ENCODE measurements at places on chromosomes 6 and 20.
A peak's percentile ranks its signal among the peaks of the same experiment; 100 is the strongest.

DNA sequence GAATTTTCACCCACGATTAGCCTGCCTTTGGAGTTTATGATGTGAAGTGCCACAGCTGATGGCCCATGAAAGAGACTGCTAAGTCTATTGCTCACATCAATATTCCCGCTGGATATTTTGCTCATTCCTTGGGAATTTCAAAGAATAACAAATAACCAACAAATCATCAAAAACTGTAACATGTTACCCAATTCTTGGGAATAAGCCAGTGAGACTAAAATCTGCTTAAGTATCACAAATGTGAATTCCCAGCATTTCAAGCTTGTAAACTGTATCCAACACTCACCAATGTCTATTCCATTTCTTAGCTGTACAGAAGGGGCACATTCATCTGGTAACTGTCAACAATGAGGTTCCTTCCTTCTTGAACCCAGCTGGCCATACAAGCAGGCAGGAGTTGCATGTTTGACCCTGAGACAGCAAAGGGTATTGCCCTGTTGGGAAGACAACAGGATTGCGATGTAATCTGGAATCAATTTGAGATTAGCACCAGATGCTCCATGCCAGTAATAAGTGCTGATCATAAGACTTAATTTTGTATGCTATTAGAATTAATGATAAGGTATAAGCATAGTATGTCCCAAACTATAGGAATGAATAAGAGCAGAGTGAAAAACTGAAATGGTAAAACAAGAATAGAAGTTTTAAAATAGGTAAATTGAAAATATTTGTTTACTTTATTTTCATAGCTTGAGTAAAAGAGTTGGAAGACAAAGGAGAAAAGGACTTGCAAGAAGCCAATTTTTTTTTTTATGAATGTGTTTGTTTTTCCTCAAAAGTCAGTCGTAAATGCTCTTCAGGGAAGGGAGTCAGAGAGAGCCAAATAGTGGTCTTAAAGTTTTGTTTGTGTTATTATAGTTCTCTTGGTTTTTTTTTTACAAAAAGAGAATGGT is 58.8 kb downstream of the RSPO3 start:
- peak; percentile 8 for DNase-seq

- DNase-seq: no peak
These were observed 8.5 kb downstream of the HSPA1B start for GRCh38 chr6:31836047-31836473.

DNA sequence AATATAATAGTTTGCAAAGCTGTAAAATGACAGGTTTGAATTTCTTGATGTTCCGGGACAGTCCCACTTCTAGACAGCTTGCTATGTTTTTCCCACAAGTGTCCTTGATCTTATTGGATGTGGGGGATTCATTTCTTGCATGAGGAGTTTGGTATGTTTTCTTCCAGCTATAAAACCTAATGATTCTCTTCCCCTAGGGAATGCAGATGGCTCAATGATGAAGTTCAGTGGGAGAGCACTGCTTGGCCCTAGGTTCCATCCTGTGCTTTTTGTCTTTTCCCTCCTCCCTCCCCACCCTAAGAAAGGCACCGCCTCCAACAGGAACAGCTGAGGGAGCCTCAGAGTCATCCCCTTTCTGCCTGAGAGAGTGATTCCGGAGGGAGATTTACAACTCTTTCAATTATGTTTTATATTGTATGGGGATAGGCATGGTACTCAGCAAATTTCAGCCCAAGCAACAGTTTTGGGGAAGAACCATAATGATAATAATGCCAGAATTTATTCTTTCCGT is 149.2 kb downstream of the PHACTR1 start:
- no peak for DNase-seq

- DNase-seq: no peak
These were observed 79.3 kb upstream of the NAA20 start for GRCh38 chr20:19937651-19938420.

DNA sequence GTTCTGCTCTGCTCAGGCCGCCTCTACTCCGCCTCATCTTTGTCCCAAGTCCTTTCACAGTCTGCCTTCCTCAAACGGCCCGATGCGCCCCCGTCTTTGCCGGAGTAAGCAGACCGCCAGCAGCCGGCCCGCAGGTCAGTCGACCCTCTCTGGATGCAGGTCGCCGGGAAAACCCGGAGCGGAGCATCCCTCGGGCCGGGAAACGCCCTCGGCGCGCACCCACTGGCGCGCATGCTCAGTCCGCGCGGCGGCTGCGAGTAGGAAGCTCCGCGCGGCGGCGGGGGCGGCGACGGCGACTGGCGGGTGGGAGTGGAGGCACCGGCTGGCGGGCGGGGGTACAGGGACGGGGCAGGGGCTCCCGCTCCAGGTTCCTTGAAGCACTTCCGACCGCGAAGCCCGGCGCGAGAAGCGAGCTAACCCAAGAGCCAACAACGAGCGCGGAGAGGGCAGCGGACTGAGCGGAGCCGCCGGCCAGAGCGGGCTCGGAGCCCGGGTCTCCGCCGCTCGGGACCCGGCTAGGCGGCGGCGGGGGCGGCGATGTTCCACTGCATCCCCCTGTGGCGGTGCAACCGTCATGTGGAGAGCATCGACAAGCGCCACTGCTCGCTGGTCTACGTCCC is at the start of gene LRRC1:
LRRC1 (plus strand) TSS at position 286 of the 620 bp plus-strand sequence; CDS start at position 538, 252 bp downstream.
- DNase-seq: peak; percentile 91

- no peak for DNase-seq
These were observed 71.0 kb downstream of the SSR1 start for GRCh38 chr6:7241709-7242645.

DNA sequence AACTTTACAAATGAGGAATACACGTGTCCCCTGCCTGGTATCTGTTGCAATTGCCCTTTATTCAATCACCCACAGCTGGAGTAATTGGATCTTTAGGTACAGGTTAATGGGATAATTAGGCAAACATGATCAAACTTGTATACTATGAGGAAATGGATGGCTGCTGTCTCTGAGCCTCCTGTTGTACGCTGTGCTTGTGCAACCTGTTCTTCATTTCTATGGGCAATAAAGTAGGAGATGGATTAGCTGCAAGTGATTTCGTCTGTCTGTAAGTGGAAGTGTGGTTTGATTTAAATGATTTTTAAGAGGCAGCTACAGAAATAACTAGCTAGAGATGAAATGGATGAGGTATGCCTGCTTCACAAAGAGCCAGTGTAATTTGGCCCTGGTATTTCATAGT is 474.1 kb downstream of the RNF144B start:
- peak; percentile 13 for DNase-seq

DNA sequence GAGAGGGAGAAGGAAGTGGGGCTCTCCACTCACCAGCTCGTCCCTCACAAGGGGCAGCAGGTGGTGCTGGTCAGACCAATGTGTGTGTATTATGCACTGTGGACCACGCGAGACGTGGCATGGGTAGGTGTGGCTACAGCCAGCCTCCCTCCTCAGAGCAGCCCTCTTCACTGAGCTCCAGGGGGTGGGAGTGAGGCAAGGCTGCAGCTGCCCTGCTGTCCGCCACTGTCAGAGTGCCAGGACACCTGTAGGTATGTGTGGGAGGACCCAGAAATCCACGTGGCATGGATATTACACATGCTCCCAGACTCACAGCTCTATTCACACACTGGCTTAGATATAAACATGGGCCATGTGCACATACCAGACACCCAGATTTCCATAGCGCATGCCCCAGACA is 90.3 kb downstream of the VEGFA start:
- peak; percentile 8 for DNase-seq

DNA sequence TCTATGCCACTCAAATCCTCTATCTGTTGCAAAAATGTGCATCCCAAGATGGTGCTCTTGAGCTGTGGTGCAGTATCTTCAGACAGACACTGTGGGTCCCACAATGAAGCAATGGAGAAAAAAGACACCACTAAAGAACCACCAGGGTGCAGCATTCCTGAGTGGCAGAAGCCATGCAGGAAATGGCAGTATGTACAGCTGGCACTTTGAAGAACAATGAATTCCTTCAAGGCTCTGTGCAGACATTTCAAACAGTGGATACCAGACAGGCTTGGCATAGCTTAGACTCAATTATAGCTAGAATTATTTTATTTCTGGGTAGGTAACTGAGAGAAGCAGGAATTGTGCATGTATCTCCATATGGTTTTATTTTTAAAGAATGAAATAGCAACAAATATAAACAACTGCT is 24.0 kb upstream of the HDAC2 start:
- peak; percentile 88 for DNase-seq

- peak; percentile 38 for DNase-seq
These were observed 16.4 kb upstream of the HMGN4 start for GRCh38 chr6:26521600-26522391.

GRCh38 chr20:53707371-53708055 is 113.9 kb upstream of the ZNF217 start:
- DNase-seq: no peak

DNA sequence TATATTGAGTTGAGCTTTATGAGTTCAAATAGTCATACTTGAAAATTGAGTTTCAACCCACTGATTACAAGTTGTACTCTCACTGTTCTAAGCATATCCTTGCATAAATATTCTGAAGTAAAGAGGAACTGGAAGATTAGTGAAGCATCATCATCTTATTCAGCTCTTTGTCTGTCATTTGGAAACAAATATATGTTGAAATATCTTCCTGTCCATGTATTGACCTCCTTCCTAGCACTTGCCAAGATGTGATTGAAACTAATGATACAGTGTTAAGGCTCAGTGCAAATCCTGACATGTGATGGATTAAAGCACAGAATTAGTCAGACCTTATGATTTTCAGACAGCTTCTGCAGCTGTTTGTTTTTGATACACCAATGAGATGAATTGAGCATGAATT is 434.3 kb downstream of the TBC1D32 start:
- DNase-seq: no peak

- DNase-seq: peak; percentile 93
These were observed at the start of gene DST for GRCh38 chr6:56642366-56643261. Gene DST (minus strand): TSS chr6:56642889.

GRCh38 chr6:112214739-112215269 is 39.6 kb downstream of the LAMA4 start:
- no peak for DNase-seq

GRCh38 chr6:47767102-47767501 is 14.7 kb upstream of the OPN5 start:
- no peak for DNase-seq

- DNase-seq: no peak
These were observed 44.7 kb downstream of the TNFAIP3 start for GRCh38 chr6:137911675-137912191.

GRCh38 chr20:1949347-1950100 is 44.3 kb downstream of the PDYN start:
- DNase-seq: no peak

GRCh38 chr6:161557333-161558107 is 283.7 kb upstream of the AGPAT4 start:
- no peak for DNase-seq

DNA sequence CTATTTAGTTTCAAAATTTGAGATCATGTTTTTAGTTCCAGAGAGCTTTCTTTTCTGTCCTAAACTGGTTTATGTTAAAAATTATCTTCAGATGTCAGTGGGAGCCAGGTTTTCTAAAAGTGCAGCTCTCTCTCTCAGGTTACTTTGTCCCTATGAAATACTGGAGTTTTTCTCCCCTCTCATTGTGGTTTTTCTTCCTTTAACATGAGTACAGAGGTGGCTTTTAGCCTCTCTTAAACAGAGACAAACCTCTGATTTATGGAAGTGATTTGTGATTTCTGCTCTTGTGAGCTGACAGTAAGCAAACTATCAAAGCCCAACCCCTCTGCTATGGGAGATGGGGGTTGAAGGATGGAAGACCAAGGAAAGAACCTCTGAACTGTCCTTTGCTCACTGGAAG is 85.7 kb downstream of the LIN28B start:
- no peak for DNase-seq

DNA sequence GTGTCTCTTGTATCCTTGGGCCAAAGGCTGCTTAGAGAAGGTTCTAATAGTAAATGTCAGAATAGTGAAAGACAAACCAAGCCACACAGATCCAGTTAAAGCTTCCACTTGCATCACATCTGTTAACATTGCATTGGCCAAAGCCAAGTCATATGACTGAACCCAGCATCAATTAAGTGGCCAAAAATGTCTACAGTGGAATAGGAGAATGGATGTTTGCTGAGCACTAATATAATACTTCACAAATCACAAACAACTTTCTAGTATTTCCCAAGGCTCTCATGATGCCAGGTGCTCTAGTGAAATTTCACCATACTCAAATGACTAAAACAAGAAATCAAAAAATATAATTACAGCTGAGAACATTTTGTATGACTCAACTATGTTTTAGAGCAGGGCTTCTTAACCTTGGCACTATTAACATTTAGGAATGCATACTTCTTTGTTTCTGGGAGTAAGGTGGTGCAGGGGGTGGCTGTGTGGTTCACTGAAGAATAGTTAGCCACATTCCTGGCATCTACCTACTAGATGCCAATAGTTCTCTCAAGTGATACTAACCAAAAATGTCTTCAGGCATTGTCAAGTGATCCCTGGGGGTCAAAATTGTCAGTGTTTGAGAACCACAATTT is 148.0 kb upstream of the SPTLC3 start:
- DNase-seq: peak; percentile 14

DNA sequence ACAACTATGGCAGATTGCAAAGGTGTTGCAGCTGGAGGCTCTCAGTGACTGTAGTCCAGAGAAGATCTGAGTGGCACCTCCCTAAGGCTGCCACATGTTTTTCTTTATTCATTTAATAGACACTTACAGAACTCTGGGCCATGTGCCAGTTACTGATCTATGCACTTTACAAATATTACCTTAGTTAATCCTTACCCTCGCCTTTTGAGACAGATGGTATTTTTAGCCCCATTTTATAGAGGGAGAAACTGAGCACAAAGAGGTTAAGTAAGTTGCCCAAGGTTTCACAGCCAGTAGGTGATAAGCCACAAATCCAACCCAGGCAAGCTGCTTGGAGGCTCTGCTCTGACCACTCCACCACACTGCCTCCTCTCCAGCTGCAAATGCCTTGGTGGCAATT is 6.5 kb upstream of the SCRT2 start:
- DNase-seq: no peak

DNA sequence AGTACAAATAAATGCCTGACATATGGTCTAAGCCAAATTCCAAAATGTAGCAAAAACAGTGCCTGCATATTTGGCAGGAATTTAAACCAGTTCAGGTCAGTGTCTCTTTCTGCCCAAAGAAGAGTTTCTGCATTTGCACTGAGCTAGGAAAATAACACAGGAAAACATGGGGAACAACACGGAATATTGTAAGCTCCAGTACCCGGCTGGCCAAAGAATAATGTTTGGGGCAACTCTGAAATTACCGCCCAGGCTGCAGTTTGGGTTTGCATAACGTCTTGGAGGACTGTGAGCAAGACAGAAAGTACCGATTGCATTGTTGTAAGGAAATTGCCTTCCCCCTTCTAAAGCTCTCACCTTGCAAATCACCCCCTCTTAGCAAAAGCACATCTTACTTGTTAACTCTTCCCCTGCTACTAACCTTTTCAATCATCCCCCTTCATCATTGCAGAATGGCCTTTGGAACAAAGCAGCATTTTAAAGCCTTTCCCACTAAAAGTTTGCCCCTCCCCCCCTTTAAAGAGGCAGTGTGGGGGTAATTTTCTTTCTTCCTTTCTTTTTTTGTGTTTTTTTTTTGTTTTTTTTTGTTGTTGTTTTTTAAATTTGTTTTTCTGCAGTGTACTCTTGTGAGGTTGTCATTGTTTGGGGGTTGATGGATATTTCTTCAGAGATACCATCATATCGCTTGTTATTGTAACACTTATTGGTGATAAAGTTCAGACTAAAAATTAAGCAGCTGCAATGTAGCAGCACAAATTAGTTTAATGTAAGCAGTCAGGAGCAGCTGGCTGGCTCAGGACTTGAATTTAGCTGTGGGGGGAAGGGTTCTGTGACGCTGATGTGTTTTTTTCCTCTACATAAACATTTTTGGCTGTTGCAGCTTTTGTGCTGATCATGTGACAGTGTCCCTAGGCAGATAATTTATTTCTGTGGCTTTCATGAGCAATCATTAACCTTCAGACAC is 100.0 kb upstream of the CITED2 start:
- no peak for DNase-seq

- DNase-seq: no peak
These were observed 50.3 kb upstream of the BTBD3 start for GRCh38 chr20:11867291-11867919.

Measured in MCF 10A (cell line).